ENCODE measurements at places on chromosomes 7 and 10. TPM values are rescaled to one million over a fixed set of nuclear protein-coding genes. Genes with fewer than 3 reads are reported as not detected.

SAMD9L gene
- 14.1 TPM for total RNA-seq

ENTPD1 gene
- 2.7 TPM for total RNA-seq

AGR3 gene
- not detected for total RNA-seq

LUC7L2 gene
- total RNA-seq = 43.5 TPM

PROSER2 gene
- 1.9 TPM for total RNA-seq

ARMC3 gene
- total RNA-seq = not detected

HMX2 gene
- not detected for total RNA-seq

HMX3 gene
- total RNA-seq = not detected

MMP21 gene
- total RNA-seq = not detected

KCP gene
- 0.69 TPM for total RNA-seq

GCK gene
- total RNA-seq = 1.4 TPM

SLC26A4 gene
- 0.56 TPM for total RNA-seq

VIPR2 gene
- total RNA-seq = 0.07 TPM

CUL1 gene
- total RNA-seq = 53.6 TPM

DGKI gene
- total RNA-seq = 12.7 TPM

MAGI2 gene
- total RNA-seq = 9.8 TPM

OPN4 gene
- total RNA-seq = not detected

SPDYE5 gene
- not detected for total RNA-seq

GPR85 gene
- total RNA-seq = 1.3 TPM
